ENCODE measurements at places on chromosomes 3 and 15. TPM values are rescaled to one million over a fixed set of nuclear protein-coding genes. Genes with fewer than 3 reads are reported as not detected.

ZNF80 gene
- not detected for polyA plus RNA-seq

DNA sequence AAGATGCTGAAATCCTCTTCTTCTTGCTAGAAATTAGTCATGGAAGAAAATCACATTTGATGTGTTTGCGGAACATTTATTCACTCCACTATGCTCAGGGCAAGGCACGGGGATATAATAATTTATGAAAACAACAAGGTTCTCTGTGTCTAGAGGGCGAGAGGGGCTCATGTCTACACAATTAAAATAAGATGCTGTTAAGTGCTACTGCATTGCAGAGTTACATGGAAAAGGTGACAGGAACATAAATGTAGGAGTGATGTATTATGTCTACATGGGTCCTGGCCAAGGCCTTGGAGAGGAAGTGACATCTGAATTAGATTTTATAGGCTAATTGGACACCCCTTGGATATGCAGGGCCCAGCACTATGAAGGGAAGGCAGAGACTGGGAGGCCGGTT, 96.1 kb downstream of the SV2B start:
- DNase-seq, result no peak

DNA sequence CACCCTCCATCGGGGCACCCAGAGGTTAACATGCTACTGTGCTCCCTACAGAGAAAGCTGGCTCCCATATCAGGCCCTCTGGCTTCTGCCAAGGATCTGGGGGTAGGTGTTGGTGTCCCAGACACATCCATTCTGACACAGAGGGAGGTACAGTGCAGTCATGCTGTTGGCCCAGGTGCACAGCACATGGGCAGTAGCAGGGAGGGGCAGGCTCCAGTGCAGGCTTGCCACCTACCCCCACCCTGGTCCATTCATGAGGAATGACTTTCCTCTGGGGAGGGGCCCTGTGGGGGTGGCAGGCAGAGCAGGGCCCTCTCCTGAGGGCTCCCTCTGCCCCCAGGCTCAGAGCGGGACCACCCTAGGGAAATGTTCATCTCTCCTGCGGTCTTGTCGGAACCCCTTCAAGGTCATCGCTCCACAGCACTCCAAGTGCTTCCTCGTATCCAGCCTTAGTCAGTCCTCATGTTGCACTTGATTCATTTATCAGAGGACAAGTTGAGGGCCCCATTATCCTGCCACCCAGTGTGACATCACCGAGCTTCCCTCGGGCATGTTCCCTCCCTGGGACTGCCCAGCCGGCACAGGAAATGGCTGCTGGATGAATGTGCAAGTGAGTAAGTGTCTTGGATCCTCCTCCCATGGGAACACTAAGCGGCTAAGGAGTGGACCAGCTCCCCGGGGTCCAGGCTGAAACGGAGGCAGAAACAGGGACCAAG, 10.0 kb downstream of the DUSP7 start:
- no peak for DNase-seq

FSIP1 gene
- 0.21 TPM for polyA plus RNA-seq

DNA sequence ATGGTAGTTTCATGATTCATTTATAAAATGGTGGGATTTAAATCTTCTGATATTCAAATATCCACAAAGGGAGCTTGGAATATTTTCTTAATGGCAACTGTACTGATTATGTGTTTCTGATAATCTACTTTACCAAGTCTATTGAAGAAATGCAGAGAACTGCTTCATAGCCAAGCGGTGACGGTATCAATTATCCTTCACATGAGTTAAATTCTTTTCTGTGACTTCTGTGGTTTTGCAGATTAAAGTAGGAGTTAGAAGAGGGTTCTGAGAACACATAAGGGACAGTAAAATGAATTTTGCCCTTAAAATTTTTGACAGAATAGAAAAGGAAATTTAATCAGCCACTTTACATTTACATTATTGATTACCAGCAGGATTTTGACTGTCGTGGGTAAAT, 563.2 kb downstream of the GBE1 start:
- no peak for DNase-seq

CD276 gene
- 0.52 TPM for polyA plus RNA-seq

- no peak for DNase-seq
These were observed 6.7 kb downstream of the CGNL1 start for GRCh38 chr15:57382969-57383368.

- DNase-seq, result no peak
These were observed 30.9 kb downstream of the PRKCD start for GRCh38 chr3:53191836-53192480.

DNA sequence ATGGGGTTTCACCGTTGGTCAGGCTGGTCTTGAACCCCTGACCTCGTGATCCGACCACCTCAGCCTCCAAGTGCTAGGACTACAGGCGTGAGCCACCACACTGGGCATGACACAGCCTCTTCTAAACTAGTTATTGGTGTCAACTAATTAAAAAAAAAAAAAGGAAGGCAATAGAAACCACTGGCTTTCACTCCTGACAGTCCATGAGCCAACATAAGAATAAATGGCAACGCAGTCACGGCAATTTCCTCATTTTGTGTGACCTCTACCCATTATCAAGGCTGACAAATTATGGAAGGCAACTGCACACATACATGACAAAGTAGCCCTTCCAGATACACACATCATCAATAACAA, 5.9 kb downstream of the ARHGEF3 start:
- peak; percentile 80 for DNase-seq

DCBLD2 gene
- 0.17 TPM for polyA plus RNA-seq

- DNase-seq, result no peak
These were observed 383.1 kb downstream of the NAALADL2 start for GRCh38 chr3:175242243-175242642.

CDC25A gene
- 0.03 TPM for polyA plus RNA-seq

GP5 gene
- not detected for polyA plus RNA-seq

- no peak for DNase-seq
These were observed 420.4 kb downstream of the ROBO2 start for GRCh38 chr3:77460326-77460725.

DNA sequence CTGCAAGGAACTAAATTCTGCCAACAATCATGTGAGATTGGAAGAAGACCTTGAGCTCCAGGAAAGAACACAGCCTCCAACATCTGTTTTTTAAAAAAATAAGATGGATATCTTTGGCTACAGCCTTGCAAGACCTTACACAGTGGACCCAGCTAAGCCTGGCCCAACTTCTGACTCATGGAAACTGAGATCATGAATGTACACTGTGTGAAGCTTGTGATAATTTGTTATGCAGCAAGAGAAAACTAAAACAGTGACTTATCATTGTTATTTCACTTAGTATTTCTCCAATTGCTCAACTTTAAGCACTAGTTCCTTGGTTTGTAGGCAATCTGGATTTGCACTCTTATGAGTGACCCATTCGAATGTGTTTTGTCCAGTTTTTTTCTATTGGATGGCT, 29.3 kb downstream of the SHQ1 start:
- peak; percentile 9 for DNase-seq

- DNase-seq, result no peak
These were observed 8.9 kb upstream of the POLR2M start for GRCh38 chr15:57697588-57697987.

DNA sequence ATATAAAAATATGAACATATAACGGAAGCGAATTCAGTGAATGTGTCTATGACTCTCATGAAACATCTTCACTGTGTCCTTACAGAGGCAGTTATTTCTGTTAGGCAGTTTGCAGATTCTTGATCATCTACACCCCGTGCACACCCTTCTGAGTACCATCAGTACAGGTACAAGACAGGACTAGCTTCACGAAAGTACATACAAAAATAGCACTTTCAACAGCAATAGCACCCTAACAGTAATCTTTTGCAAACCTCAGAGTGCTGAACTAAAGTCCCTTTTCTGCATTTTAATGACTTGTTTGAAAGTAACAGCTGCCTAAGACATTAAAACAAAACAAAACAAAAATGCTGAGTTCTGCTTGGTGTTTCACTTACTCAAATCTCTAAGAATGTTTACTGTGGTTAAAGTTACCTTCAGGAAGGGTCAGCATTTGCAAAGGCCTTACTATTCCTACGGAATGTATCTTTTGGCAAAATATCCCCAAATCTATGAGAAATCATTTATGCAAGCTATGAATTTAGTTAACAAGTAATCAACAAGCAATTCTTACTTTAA, 104.1 kb downstream of the CNTN3 start:
- DNase-seq, result no peak

SLC6A1 gene
- polyA plus RNA-seq, result not detected

GRCh38 chr15:88725305-88726210, 77.7 kb upstream of the ACAN start:
- no peak for DNase-seq

SOX2 gene
- not detected for polyA plus RNA-seq

GRCh38 chr15:31261266-31262142, 65.1 kb upstream of the KLF13 start:
- DNase-seq, result no peak

- peak; percentile 27 for DNase-seq
These were observed 64.5 kb downstream of the KLHL25 start for GRCh38 chr15:85730001-85730820.

ZMYND10 gene
- 1.6 TPM for polyA plus RNA-seq

- no peak for DNase-seq
These were observed 20.4 kb downstream of the ARPP21 start for GRCh38 chr3:35659768-35660167.

PARP6 gene
- polyA plus RNA-seq, result 165 TPM

MB21D2 gene
- polyA plus RNA-seq, result 0.59 TPM

DNA sequence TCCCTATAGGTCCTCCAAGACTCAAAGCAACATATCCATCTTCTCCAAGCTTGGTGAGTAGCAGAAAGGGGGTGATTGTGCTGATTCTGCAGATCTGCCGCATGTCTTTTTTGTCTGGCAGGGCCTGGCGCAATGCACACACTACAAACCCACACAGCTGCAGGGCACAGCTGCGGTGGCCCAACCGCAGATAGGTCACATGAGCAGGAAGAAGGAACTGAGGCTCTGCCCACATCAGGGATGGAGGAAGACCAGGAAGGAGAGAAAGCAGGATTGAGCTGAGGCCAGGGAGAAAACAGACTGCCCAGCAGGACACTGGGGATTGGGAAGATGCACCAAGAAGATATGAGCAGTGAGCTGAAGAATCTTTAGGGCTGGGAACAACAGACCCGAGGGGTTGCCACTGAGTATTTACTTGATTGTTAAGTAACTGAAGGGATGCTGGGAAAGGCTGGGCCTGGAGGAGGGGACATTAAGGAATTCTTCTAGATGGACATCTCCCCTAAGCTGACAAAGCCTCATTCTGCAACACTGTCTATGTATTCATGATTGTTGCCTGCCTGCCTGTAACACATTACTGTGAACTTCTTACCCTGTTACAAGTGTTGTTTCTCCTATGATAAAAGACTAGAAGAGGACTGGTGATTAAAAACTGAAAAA, 126.7 kb downstream of the MYLK start:
- DNase-seq, result peak; percentile 44

DNA sequence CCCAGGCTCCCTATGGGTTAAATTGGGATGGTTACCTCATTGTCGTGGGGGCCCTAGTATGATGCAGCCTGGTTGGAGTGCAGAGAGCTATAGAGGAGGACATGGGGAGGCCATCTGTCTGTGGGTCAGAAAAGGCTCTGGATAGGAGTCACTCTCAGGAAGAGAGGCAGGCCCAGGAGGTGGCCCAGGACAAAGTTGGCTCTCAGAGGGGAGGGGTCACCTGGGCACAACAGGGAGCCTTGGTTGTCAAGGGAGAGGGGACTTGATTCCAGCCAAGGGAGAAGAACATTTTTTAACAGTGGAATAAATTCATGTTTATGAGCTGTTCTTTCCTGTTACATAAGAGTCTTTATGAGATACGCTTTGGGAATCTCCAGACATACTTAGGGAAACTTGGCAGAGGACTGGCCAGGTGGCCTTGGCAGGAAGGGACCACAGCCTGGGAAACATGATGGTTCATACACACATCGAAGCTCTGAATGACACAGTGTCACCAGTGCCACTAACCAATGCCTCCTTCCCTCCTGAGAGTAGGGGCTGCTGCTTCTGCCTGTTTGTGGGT, 27.5 kb upstream of the LCTL start:
- DNase-seq, result no peak

DNA sequence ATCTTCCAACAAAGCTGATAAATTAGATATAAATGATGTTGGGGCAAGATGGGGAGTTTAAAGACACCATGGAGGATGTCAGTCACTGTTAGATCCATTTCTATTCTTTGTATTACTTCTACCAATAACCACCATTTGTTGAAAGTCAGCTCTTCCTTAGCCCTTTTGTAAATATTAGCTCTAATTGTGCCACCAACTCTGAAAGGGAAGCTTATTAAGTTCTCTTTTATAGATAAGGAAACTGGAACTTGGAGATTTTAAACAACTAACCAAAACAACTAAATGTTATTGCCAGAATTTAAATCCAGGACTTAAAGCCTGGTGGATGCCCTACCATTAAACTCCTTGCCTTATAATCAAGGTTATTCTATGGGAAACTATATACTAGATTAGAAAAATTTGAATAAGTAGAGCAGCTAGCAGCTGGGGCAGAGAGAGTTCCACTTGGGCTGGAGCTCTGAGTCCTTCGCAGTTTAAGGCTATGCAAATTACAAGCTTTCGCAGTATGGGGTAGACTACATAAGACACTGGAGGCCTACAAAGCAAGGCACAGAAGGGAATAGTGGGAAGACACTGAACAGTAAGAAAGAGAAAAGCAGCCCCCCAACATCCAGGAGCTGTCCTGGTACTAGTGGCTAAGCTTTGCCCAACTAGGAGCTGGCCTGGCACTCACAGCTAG, 52.6 kb downstream of the TM4SF18 start:
- DNase-seq, result no peak

GRCh38 chr15:78012643-78013077, 64.9 kb downstream of the TBC1D2B start:
- DNase-seq, result no peak

DNA sequence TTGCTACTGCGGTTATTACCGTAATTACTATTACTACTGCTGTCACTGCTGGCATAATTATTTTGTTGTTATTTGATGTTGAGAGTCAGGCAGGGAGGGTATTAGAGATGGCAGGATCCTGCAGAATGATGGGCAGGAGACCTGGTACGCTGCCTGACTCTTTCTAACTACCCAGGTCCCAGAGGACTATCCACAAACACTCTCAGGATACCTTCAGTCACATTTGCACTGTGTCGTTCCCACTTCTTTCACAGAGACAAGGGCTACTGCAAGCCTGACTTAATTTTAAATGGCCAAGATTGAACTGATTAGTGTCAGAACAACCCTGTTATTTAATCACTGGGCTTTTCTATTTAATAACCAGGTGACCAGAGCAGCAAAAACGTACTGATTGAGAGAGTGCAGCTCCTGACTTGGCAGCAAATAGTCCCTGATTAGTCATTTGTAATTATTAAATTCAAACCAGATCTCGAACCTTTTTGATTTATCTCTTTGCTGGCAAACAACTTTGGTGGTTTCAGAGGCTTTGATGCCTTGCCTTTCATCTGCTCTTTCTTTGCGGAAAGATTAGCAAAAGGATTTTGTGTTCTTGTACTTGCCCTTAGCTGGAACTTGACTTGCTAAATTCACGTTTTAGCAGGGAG, 88.8 kb upstream of the ARHGEF3 start:
- no peak for DNase-seq

DNA sequence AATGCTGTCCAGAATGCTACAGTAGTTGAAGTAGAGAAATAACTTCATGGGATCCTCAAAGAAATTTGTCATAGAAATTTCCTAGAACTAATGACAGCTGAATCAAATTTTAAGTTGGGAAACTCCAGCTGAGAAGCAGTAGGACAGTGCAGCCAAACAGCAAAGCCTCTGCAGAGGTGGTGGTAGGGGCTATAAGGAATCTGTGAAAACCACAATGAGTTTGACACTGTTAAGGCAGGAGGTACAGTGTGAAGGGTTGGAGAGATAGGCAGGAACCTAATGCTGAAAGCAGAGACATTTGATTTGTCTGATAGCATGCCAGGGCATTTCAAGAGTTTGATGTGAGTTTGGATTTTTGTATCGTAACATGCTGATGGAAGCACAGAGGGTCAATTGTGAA, 22.0 kb downstream of the ASTE1 start:
- no peak for DNase-seq

CNOT10 gene
- 17.9 TPM for polyA plus RNA-seq
